DMS79 (cell line): ENCODE measurements at places on chromosomes 1 and 21.

GRCh38 chr1:48697066-48697707 lies 79.5 kb downstream of the BEND5 start:
- no peak for DNase-seq

DNA sequence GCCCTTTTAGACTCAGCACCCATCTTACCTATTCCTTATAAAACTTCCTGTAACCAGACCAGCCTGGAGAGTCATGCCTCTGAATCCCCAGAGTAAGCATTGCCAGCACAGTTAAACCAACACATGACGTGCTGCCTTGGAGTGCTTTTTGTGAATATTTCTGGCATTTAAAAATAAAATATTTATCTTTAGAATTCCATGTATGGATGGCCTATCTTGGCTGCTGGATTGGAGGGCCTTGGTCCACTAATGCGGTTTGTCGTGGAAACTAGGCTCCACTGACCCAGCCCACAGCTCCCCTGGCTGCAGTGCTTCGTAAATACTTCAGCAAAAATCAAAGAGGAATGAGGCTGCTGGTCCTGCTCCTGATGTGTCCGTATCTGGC lies 17.5 kb downstream of the MTARC1 start:
- DNase-seq = no peak

DNA sequence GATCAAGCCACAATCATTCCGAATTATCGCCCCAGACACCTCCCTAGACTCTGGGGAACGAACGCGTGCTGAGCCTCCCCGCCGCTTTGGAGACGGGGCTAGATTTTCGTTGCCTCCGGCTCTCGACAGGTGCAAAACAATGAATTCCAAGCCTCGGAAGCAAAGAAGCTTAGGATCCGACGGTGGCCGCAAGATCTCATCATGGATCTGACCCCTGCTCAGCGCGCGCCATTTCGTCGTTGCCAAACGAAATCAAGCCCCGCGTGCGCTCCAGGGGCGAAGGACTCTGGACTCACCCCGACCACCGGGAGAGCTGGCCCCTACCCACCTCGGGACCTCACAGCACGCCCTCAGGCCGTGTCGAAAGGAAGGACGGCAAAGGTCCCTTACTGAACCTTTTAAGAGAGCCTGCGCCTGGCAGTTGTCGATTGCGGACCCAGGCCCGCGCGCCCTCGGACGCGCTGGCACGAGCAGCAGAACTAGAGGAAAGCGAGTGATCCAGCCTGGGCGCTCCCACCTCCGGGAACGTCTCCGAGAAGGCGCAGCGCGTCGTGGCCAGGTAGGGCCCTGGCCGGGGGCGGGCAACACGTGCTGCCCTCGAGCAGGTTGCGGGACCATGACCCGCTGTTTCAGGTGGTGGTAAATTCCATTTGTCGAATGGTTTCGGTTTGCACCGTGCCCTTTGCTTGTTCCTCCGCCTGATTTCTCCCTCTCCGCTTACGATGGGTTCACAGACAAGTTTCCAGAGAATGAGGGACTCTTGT lies 1.6 kb upstream of the RUNX3 start:
- no peak for DNase-seq

- no peak for DNase-seq
These were observed 18.5 kb downstream of the FAM89A start for GRCh38 chr1:231021540-231022031.

- peak; percentile 13 for DNase-seq
These were observed 60.3 kb upstream of the KRTAP19-8 start for GRCh38 chr21:31098576-31099005.

- no peak for DNase-seq
These were observed 337.8 kb upstream of the DAB1 start for GRCh38 chr1:57761628-57762027.

DNA sequence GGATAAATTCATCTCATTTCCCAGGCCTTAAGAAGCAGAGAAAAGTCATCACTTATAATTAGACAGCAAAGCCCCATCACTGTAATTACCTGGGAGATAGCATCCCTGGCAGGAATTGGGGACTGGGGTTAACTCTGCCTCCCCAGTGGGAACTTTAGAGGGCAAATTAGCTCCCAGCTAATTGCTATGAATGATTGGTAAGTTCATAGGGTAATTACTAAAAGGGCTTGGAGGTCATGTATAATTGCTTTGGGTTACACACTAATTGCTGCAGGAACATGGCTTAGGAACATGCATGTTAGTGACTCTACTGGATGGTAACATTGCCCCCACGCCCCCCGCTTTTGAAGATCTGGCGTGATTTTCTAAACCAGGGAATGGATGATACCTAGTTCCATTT lies 64.8 kb downstream of the UBE2T start:
- no peak for DNase-seq

GRCh38 chr1:233490488-233490887 lies 123.4 kb upstream of the KCNK1 start:
- DNase-seq = no peak

GRCh38 chr1:116003823-116004222 lies 27.5 kb downstream of the SLC22A15 start:
- DNase-seq = no peak

- no peak for DNase-seq
These were observed 19.0 kb downstream of the DPH5 start for GRCh38 chr1:101006553-101006952.

DNA sequence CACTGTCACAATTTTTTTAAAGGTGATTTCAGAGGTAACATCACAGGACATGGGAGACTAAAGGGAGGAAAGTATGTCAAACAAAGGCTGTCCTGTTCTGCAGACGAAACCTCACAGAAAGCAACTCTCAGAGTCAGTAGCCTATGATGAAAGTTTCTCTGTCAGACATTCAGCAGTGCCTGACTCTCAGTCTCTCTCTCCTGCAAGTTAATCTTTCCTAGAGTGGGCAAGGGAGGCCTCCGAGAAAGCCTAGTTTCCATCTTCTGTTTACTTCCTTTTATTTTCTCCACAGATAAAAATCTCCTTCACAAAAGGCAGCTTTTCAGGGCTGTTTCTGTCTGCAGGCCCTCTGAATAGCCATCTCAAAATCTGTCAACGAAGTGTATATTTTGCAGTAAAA lies 24.9 kb upstream of the FMO2 start:
- no peak for DNase-seq

- DNase-seq = peak; percentile 25
These were observed at the start of gene TMEM240 for GRCh38 chr1:1540090-1540817. TSS of gene TMEM240 (minus strand) at chr1:1540624. CDS start at chr1:1540346, 278 bp downstream.

- DNase-seq = no peak
These were observed 2.2 kb downstream of the FOXJ3 start for GRCh38 chr1:42332877-42333276.

- no peak for DNase-seq
These were observed 153.5 kb downstream of the HLX start for GRCh38 chr1:221032637-221033280.
